ENCODE measurements at places on chromosomes 7 and 10.

GRCh38 chr7:104922182-104923009 lies 91.6 kb upstream of the KMT2E start:
- no peak for DNase-seq

DNA sequence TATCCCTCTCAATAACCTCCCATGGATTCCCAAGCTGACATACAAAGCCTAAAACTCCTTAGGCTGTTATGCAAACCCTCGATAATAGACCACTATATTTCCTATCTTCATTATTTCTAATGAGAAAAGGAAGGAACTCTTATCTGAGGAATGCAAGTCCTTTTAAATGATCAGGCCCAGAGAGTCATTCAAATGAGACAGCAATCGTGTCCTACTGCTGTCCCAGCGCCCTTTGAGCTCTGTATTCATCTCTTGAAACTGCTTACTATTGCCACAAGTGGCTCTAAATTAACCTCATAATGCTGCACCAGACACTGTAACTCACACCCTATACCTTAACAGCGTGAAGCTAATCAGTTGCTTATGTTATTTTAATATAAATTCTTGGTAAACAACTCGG lies 182.1 kb upstream of the NAMPT start:
- no peak for DNase-seq

DNA sequence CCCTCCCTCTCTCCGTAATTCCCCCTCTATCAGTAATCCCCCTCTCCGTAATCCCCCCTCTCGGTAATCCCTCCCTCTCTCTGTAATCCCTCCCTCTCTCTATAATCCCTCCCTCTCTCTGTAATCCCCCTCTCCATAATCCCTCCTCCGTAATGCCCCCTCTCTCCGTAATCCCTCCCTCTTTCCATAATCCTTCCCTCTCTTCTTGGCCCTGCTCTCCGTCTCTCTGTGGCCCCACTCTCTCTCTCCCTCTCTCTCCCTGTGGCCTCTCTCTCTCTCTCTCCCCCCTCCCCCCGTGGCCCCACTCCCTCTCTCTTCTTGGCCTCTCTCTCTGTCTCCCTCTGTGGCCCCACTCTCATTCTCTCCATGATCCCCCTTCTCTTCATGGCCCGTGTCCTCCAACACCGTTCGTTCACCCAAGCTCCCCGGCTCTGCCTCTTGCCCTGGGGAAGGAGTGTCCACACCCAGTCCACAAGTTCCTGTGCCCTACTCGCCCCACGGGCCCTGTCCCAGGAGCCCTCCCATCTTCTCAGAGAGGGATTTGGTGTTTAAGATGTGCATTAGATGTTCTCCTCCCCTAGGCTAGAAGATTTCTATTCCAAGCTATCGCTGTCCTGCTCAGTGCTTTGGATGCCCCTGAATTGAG lies 19.8 kb downstream of the SHH start:
- DNase-seq = no peak

DNA sequence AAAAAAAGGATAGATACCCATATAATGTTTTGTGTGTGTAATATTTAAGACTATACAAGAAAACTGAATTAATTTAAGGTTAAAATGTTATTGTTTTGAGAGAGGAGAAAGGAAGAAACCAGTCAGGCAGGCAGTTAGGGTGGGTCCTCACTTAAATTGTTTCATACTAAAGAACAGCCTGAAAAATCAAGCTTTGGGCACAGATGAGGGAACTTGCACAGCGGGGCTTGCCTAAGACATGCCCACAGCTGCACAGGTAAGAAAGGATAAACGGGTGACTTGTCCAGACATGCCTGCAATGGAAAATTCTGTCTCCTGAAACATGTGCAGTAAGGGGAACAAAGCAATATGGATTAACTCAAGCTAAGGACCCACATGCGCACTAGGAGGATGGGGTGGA lies 158.4 kb downstream of the BBS9 start:
- no peak for DNase-seq

GRCh38 chr7:76998285-76998589 lies 33.9 kb downstream of the SPDYE17 start:
- DNase-seq = no peak

- DNase-seq = no peak
Measured at GRCh38 chr7:5296015-5296610, 13.4 kb downstream of the SLC29A4 start.

DNA sequence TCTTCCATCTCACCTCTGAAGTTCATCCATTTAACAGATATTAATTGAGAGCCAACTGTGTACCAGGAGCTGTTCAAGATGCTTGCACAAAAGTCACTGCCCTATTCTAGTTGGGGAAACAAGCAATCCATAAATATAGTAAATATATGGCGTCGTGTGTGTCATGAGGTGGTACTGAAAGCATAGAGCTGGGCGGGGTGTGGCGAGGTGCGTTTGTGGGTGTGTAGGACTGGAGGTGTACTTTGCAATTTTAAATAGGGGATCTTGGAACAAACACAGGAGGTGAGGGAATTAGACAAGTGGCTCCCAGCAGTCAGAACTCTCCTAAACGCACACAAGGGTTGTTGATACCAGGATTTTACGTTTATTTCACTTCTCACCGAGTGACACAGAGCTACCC lies 490 bp upstream of the ZNF239 start:
- DNase-seq = no peak

GRCh38 chr7:38855386-38855785 lies 53.6 kb downstream of the VPS41 start:
- no peak for DNase-seq

- no peak for DNase-seq
Measured at GRCh38 chr10:90822508-90822907, 35.3 kb downstream of the HTR7 start.

GRCh38 chr7:32577421-32577820 lies 82.1 kb downstream of the AVL9 start:
- DNase-seq = no peak

GRCh38 chr7:50962962-50963374 lies 180.3 kb upstream of the GRB10 start:
- peak; percentile 90 for DNase-seq

DNA sequence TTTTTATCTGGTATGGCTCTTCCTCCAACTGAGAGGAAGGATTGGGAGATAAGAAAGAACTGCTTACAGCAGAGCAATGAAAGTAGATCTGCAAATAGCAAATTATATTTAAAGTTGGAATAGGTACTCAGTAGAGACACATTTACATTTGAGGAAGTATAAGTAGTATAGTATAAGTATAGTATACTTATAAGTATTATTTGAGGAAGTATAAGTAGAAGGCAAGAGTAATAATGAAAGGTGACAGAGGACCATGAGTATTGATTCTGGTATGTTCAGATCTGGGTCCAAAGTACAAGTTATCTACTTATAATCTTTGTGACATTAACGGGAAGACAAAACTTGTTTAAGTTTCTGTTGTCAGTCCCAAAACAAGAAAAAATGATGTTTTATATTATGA lies 527.6 kb upstream of the SORCS1 start:
- no peak for DNase-seq

DNA sequence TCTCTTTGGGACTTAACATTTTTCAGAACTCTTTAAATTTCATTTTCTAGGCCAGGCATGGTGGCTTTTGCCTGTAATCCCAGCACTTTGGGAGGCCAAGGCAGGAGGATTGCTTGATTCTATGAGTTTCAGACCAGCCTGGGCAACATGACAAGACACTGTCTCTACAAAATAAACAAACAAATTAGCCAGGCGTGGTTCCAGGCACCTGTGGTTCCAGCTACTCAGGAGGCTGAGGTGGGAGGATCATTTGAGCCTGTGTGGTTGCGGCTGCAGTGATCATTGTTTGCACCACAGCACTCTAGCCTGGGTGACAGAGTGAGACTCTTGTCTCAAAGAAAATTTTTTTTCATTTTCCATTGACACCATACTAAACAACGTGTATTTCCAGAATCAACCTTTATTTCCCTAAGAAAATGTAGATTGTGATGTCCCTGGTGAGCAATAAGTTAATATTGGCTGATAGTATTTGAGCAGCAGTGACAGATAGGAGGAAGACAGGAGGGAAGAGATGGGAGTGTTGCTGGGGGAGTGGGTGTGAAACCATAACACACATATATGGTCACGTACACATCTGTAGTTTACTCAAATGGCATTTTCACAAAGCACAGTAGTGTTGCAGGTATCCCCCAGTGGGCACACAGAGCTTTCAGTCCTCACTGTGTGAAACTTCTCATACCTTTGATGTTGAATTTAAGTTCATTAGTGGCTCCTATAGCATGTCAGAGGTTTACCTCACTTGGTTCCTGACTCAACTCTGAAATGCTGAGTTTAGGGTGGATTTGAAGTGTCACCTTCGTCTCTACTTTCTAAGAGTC lies 205.6 kb downstream of the AUTS2 start:
- no peak for DNase-seq

DNA sequence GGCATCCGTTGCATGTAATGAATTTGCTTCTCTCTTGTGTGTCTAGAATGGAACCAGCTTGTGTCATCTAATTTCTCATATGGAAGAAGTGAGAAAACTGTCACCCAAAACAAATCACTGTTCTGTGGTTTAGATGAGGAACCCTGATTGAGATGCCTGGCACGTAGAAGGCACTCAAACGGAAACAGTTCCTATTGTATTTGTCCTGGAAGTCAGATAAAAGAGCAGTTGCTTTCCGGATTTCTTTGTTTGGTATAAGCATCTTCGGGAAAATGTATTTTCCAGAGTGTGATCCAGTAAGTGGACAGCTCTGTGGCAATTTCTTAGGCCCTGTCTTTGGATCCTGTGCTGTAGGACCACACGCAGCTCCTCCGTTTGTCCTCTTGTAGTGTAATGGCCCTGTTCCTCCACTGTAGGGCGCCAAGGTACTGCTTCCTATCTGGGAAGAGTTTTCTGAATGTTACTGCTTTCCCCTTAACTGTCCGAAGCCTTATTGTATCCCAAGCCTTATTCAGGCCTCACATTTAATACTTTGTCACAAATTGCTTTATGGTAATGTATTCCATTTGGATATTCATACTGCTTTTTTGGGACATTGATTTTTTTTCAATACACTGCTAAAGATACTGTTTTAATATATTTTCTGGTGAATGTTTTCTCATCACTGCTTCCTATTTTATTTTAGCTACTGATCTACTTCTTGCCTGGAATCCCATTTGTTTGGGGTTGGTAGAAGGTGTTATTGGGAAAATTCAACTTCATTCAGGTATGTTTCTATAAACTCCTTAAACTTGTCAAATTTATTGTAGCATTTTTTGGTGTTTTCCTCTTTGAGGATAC lies 24.8 kb downstream of the INPP5F start:
- DNase-seq = peak; percentile 79

DNA sequence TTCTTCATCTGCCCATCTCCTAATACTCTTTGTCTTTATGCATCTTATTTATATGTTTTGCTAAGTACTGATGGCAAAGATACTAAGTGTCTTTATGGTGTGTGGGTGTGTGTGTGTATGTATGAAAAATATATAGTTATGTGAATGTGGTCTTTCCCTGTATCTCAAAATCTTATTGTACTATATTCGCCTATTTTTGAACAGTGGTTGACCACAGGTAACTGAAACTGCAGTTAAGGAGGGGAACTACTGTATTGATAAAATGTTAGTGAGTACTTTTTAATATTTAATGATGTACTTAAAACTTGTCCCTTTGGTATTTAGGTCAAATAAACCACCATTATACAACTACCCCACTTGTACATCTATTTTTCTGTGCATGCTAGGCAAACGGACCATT lies 85.9 kb downstream of the ADD3 start:
- DNase-seq = no peak

DNA sequence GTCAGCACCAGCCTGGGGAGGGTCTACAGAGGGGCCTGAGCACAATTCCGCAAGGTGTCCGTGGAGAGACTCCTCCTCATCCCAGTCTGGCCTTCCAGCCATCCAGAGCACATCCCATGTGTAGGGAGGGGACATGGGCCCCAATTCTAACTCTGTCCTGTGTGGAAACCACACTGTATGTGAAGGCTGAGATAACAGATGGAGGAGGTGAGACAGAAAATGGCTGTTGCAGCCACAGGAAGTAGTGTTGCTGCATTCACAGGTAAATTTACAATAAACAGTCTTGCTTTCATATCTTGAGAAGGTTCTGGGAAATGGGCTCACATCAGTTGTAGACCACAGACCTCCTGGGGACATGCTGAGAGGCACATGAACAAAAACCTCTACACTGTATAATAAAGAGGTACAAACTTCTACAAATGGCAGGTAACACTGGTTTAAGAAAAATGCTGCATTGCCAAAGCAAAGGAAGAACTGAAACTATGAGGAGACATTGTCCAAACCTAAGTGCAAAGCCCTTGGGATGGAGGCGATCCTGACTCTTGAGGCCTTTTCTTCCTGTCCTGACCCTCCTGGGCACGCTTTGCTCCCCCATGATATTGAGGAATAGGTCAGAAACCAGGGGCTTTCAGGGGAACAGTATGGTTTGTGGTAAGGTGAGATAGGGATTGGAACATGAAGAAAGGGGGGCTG lies 21.6 kb upstream of the GIMAP2 start:
- no peak for DNase-seq

GRCh38 chr10:126175641-126176262 lies 212.5 kb downstream of the ADAM12 start:
- DNase-seq = no peak

- peak; percentile 76 for DNase-seq
Measured at GRCh38 chr7:150322833-150323681, at the start of the genes ACTR3C and LRRC61. TSS of gene ACTR3C (minus strand) at chr7:150323545. CDS start at chr7:150295296, 28,249 bp downstream. TSS of gene LRRC61 (plus strand) at chr7:150323355. CDS start at chr7:150336862, 13,507 bp downstream.
